ENCODE measurements at places on chromosomes 1 and 21.

GRCh38 chr1:46171351-46171750 is 3.5 kb upstream of the TSPAN1 start:
- no peak for DNase-seq

DNA sequence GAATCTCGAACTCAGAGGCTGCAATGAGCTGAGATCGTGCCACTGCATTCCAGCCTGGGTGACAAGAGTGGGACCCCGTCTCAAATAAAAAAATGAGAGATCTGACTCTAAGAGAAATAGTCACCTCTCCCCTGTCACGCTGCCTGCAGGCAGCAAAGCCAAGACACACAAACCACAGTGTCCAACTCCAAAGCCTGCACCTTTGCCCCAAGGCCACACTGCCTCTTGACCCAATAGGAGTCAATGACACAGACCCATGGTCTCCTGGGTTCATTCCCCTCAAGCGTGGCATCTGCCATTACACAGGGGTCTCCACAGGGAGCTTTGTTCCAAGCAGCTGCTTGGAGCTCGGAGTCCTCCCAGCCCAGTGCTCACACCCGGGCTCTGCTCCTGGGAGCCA is 46.3 kb downstream of the SLC9A1 start:
- no peak for DNase-seq

DNA sequence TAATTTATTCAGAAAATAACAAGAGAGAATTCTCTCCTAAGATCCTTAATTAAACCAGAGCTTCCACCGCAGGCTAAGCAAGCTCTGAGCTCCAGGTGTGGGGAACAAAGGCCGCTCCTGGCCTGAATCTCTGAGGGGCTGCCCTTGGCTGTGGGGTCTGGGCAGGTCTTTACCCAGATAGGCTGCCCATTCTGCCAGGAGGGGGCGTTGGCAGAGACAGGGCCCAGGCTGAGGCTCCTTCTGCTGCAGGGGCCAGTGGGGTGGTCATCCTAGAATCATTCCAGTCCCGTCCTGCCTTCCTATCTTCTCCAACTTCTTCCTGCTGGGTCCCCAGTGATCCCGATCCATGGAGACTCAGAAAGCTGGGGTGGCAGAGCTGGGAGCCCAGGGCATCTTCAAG is 82.9 kb upstream of the POU3F1 start:
- DNase-seq, result no peak

DNA sequence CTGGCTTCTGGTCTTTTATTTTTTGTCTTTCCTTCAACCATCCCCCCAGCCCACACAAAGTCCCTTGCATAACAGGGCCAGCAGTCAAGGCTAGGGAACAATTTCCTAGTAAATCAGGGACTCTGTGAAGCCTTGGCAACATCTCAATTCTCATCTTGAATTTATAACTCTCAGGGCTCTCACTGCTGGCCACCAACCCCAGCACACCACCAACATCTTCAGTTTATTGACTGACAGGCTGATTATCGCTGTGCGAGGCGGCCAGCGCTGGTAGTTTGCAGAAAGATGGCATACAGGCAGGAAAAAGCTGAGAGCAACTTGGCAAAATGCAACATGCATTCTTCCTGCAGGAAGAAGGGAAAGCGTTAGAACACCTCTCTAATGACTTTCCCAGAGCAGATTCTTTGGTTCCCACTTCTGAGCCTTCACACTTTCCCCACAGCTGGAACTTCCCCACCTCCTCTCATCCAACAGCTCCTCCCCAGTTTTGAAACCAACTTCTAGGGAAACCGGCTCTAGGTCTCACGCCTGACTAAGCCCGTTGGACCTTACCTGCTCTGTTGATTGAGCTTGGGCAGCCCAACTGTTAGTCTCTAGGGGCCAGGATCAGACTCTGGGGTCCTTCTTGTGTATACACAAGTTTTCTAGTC is 26.3 kb upstream of the CSF1 start:
- no peak for DNase-seq

- DNase-seq, result no peak
Observed at GRCh38 chr1:92030656-92031107, 897 bp downstream of the EPHX4 start.

Measured in activated CD4-positive, CD25-positive, alpha-beta regulatory T cell treated with anti-CD3 and anti-CD28 coated beads, Interleukin-2, amount 50 U/mL, for 16 hours (primary cell).